Hypothalamus (tissue), 51 donors: ENCODE measurements at places on chromosomes 3 and 15.

- DNase-seq = no peak
These were observed 700.9 kb upstream of the NR2F2 start for GRCh38 chr15:95629503-95630168.

- no peak for DNase-seq
These were observed 327.6 kb downstream of the ARRDC4 start for GRCh38 chr15:98288091-98288590.

GRCh38 chr15:101322854-101323477 lies 27.9 kb upstream of the SNRPA1 start:
- no peak for DNase-seq

DNA sequence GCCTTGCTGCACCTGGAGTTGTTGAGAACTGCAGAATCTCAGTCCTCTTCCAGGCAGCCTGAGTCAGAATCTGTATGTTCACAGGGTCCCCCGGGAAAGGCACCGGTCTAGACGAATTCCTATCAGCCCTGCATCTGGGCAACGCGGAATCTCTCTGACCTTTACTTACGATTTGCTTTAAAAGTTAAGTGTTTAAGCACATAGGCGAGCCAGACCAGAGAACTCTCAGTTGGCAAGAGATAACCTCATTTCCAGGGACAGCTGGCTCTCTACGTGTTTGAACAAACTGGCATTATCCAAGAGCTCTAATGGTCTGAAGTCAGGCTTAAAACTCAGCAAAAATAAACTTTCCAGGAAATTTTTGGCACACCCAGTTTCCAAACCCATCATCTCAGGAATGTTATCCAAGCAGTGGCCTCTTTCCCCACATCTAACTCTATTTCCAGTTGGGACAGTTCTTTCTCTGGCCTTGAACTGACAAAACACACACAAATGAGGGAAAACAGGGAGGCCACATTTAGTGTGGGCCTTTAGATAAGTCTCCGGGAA lies 53.4 kb downstream of the HES1 start:
- no peak for DNase-seq

- no peak for DNase-seq
These were observed 688.3 kb upstream of the LMCD1 start for GRCh38 chr3:7813365-7813764.

GRCh38 chr15:57060799-57061198 lies 142.4 kb downstream of the TCF12 start:
- DNase-seq = no peak

DNA sequence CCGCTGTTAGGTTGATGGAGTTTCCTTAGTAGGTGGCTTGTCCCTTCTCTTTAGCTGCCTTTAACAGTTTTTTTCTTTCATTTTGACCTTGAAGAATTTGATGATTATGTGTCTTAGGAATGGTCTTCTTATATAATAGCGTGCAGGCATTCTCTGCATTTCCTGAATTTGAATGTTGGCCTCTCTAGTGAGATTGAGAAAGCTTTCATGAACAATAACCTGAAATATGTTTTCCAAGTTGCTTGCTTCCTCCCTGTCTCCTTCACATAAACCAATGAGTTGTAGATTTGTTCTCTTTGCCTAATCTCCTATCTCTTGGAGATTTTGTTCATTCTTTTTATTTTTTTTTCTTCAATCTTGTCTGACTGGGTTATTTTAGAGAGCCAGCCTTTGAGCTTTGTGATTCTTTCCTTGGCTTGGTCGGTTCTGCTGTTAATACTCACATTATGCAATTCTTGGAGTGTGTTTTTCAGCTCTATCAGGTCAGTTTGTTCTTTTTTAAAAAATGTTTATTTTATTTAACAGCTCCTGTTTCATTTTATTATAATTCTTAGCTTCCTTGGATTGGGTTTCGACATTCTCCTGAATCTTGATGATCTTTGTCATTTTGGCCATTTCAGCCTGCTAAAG lies 627.9 kb downstream of the SI start:
- no peak for DNase-seq

DNA sequence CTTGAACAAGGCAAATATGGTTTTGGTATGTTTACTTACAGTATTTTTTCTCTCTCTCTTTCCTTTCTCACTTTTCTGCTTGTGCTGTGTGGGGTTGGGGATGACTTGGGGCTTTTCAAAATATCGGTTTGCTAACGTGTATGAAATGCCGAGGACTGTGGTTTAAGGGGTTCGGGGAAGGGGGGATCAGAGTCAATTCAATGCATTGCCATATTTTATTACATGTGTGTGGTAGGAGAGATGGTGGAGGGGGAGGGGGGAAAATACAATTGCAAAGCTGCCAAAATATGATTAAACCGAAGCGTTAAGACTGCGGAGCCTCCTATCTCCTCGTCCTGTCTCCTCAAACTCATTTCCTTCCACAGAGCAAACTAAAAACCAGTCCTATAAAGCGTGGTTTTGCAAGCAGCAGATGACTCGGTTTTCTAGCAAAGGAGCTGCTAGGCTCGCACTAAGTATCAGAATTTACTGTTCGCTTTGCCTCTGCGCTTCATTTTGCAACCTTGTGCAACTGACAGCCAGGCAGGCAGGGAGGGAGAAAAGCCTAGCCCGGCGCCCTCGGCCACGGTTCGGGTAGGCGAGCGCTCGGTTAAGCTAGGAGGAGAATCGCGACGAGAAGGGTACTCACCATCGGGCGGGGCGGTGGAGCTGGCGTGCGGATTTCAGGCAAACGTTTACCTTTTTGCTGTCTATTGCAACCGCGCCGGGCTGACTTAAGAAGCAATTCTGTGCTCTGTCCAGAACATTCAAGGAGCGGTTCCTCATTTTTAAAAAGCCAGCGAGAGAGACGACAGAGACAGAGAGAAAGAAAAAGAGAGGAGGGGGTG lies 4.0 kb upstream of the NR2F2 start:
- no peak for DNase-seq

DNA sequence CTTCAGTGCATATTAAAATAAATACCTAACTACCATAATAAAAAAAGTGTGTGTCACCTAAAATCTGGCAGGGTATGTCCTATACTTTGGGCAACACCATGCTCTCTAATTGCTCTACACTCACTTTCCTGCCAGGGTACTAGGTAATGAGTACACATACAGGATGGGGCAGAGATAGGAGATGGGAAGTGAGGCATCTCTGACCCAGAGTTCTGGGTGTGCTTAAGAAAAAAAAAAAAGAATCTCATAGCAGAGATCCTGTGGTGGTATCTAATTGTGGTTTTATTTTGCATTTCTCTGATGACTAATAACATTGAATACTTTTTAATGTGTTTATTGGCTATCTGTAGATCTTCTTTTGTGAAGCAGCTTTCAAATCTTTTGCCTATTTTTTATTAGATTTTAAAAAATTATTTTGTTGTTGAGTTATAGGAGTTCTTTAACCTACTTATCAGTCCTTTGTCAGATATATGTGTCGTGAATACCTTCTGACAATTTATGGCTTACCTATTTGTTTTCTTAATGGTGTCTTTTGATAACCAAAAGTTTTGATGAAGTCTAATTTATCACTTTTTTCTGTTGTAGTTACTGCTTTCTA lies 48.0 kb downstream of the EEFSEC start:
- no peak for DNase-seq

DNA sequence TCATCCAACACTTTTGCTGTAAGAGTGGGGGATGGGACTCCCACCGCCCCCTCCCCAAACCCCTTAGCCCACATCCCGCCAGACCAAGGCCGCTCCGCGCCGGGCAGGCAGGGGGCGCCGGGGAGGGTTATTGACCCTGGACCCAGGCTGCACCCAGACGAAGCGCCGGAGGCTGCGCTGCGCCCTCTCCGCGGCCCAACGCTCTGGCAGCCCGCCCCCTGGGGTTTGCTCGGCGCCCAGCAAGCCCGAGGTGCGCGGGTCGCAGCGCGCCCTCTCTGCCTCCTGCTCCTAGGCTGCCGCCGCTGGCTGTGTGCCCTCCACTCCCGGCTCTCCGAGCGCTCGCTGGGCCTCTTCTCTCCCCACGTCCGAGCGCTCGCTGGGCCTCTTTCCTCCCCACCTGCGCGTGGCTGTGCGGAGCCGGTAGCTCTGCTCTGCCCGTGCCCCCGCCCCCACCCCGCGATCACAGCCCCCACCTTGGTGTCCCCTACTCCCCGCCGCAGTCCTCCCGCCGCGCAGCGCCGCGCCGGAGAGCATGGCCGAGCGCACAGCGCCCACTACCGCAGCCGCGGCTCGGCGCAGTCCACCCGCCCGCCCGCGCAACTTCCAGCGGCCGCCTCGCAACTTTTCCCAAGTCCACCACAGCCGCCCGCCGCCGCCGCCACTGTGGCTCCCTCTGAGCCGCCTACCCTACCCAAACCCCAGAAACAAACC lies 1.2 kb downstream of the MECOM start:
- no peak for DNase-seq

GRCh38 chr3:49639551-49639950 lies 34.6 kb upstream of the APEH start:
- DNase-seq = no peak

DNA sequence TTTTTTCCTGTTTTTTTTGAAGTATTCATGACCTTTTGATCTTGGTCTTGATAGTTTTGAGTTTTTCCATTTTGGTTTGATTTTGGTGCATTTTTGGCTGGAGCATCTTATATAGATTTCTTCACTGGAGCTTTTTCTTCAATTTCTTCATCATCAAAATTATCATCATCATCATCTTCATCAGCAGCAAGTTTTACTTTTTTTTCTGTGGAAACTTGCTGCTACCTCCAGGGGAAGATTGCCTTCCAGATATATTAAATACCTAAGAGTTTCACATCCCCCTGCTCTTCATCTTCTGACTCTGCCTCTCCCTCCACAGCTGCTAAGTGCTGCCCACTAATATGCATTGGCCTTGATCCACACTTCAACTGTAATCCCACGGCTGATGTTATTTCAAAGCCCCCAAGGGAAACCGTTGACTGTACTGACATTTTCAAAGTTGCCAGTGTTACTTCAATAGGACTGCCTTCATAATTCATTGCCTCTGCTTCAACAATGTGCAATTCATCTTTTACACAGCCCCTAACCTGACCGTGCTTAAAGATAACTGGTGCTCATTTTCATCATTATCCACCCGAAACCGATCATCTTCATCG lies 151.7 kb downstream of the NR1D2 start:
- DNase-seq = no peak

- no peak for DNase-seq
These were observed 83.8 kb downstream of the LINGO1 start for GRCh38 chr15:77548589-77549557.

DNA sequence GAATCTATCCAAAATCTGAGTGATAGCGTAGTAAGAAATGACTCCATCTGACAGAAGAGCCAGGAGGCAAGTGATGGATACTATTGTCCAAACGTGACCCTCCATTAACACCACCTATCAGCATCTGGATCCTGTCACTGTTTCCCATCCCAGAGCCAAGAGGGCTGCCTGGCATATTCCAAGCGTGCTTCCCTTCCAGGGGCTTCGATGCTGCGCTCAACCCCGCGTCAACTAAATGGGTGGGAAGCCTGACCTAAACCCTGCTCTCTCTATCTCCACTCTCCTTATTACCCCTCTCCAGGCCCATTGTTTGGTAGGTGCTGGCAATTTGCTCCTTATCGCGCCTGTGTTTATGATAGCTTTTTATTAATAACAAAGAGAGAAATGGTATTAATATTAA lies 83.2 kb downstream of the NR2F2 start:
- no peak for DNase-seq

DNA sequence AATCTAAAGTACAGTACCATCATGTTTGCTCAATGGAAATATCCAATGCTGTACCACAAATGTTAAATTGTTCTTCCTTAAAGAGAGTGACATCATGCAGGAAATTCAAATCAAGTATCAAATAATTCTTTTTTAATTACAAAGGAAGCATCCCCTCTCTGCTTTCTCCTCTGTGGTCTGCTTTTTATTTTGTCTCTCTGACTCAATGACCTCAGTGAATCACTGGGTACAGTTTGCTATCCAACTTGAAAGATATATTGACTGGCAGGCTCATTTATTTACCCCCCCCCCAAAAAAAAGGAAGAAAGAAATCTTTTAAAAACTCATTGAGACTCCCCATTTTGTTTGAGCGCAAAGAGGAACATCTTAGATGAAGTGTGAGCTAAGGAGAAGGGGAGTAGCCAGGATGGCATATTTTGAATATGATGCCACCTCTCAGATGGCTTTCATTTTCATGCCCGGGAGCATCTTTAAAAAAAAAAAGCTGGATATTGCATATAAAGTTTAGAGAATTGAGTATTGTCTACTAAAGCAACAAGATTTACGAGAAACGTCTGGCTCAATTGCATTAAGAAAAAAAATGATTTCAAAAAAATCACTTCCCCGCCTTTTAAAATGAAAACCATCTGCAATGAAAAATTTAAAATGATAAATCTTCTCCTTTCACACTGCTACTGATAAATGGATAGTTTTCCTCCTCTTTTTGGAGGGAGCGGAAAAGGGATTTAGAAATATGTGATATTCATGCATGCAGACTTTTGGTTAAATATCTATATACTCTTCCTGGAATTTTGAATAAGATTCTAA lies 307.1 kb upstream of the DPH6 start:
- no peak for DNase-seq

DNA sequence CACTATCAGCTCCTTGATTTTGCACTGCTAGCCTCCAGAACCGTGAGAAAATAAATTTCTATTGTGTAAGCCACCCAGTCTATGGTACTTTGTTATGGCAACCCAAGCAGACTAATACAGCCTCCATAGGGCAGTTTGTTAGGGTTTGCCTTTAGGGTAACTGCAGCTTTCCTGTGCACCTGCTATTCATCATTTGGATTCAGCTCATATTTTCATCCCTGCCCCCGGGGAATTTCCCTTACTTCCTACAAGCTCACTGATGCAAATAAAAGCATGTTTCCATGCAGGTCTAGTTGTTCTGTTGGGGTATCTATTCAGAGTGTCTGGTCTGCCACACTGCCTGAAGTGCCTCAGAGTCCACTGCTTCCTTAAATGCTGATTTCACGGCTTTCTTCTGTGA lies 48.6 kb upstream of the ATOSA start:
- DNase-seq = no peak

DNA sequence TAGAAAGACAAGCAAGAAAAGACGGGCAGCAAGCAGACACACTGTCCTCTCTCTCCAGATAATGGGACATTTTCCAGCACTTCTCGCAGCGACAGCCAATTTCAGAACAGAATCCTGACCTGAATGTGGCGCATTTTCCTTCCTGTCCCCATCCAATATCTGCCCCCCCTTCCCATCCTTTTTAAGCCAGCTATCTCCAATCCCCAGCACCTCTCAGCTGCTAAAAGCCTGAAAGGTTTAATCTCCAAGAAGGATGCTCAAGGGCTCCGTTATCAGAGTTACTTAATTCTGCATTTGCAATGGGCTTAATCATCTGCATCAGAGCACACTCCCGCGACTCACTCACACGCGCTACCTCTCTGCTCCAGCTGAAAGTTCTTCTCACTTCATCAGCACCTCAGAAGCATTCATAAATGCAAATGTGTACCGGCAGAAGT lies 50.5 kb downstream of the SRGAP3 start:
- DNase-seq = no peak
